Uterine smooth muscle cell (primary cell): ENCODE measurements at places on chromosomes 6 and 20. TPM values are rescaled to one million over a fixed set of nuclear protein-coding genes. Genes with fewer than 3 reads are reported as not detected.

Gene AIF1
- total RNA-seq: not detected in 2 replicates

Gene CDSN
- not detected in 2 replicates for total RNA-seq

Gene CUL7
- total RNA-seq: 58.9 and 83.6 TPM in 2 replicates

Gene RIPPLY2
- under 0.01 and 0.87 TPM in 2 replicates for total RNA-seq

Gene EYA4
- total RNA-seq: 13.7 and 14.5 TPM in 2 replicates

Gene PARD6B
- total RNA-seq: 2.3 and 3.5 TPM in 2 replicates

Gene TMC2
- total RNA-seq: not detected in 2 replicates

Gene STXBP5
- 65.1 and 110 TPM in 2 replicates for total RNA-seq
